ENCODE measurements at places on chromosomes 6 and 20. TPM values are rescaled to one million over a fixed set of nuclear protein-coding genes. Genes with fewer than 3 reads are reported as not detected.

HLA-DRA gene
- total RNA-seq, result 1,598 TPM

LY86 gene
- 13.4 TPM for total RNA-seq

FAM83C gene
- total RNA-seq, result under 0.01 TPM

PRRT1 gene
- not detected for total RNA-seq

BHLHE23 gene
- total RNA-seq, result 0.42 TPM

LST1 gene
- total RNA-seq, result 134 TPM

SCGN gene
- 0.90 TPM for total RNA-seq

- no peak for DNase-seq
Measured at GRCh38 chr20:39253051-39253755, 291.1 kb downstream of the DHX35 start.

GRCh38 chr6:25295651-25296050, 16.5 kb downstream of the CARMIL1 start:
- DNase-seq, result no peak

DNA sequence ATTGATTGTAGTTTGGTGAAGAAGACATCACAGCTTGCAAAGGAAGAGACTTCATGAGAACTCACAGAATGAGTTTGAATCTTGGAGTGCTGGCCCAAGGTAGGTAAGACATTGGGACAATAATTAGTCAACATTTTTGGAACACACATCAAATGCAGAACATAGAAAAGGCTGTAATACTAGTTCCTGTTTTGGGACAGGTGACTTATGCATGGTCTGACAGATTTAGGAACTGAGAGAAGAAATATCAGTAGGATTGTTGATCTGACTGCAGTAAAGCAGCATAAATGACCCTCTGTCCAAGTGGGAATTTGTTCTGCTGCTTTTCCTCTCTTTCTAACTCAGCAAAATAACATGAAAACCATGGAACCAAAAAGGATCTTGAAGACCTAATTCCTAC, 102.3 kb upstream of the MAP3K7 start:
- DNase-seq, result no peak

GRCh38 chr6:39402239-39402751, 79.8 kb upstream of the KCNK16 start:
- no peak for DNase-seq

DNA sequence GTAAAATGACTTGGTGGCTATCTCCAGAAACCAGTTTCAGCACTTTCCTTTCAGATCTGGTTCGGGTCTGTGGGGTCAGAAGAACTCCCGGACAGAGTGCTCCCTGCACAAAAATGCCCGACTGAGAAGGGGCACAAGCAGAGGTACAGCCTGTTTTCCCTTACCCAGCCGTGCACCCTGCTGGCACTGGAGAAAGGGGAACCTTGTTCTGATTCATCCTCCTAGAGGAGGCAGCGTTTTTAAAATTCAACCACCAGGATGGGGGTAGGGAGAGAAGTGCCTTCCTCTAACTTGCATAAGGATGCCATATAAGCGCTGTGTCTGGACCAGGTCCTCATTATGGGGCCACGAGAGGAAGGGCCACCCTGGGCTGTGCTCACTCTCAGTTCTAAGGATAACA, 17.6 kb downstream of the RIMS4 start:
- DNase-seq, result no peak

- no peak for DNase-seq
Measured at GRCh38 chr20:11296951-11297350, 620.7 kb upstream of the BTBD3 start.

DNA sequence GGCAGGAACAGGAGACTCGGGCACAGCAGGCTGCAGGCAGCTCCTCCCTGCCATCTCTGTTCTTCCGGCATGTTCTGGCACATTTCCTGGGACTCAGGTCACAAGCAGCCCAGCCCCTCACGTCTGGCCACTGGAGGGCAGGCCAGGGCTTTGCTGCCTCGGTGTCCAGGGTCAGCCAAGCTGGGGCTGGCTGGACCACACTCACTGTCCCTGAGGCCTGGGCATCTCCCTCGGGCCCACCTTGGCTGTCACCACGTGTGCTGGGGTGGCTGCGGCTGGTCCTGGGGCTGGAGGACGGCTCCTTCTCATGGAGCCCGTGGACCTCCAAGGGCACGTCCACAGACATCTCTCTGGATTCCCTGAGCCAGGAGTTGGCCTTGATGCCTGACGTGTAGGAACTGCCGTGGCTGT, 18.5 kb downstream of the FRMD1 start:
- no peak for DNase-seq

GRCh38 chr6:22194188-22194921, 102.5 kb downstream of the PRL start:
- no peak for DNase-seq

DNA sequence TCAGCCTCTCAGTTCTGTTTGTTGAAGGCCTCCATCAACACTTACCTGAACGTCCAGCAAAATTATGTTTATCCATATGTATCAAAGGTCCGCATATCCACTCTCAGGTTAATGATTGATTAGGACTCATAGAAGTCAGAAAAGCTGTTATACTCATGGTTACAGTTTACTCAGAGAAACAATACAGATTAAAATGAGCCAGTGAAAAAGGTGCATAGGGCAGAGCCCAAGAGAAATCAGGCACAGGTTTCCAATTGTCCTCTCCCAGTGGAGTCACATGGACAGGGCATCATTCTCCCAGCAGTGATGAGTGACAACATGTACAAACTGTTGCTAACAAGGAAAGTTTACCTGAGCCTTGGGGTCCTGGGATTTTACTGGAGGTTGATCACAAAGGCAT, 36.2 kb downstream of the THEMIS start:
- DNase-seq, result no peak

GRCh38 chr20:40100261-40100660, 588.8 kb downstream of the MAFB start:
- DNase-seq, result no peak

GRCh38 chr6:137102851-137103492, 58.2 kb upstream of the IL20RA start:
- DNase-seq, result no peak

DNA sequence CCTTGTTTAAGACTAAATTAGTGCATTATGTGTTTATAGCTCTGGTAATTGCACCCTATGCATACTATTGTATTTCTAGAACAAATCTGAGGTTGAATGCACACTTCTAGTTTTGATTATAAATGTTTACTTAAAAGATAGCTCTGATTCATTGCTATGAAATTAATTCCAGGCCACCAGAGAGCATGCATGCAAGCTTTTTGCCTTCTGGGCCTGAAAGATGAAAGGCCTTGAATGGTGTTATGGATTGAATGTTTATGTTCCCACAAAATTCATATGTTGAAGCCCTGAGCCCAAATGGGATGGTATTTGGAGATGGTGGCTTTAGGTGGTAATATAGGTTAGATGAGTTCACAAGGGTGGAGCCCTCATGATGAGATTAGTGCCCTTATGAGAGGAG, 695.0 kb upstream of the MAP3K7 start:
- DNase-seq, result no peak
